ENCODE measurements at places on chromosomes 5 and 9. TPM values are rescaled to one million over a fixed set of nuclear protein-coding genes. Genes with fewer than 3 reads are reported as not detected.

The RAI14 gene
- total RNA-seq, result 59.8 TPM

The NMUR2 gene
- total RNA-seq, result 0.12 TPM

The MYMK gene
- total RNA-seq, result 2.8 TPM

The NLN gene
- total RNA-seq, result 19.9 TPM

The CER1 gene
- 1.1 TPM for total RNA-seq

The RBM22 gene
- 41.2 TPM for total RNA-seq

The LURAP1L gene
- total RNA-seq, result 32.5 TPM

The PCDHB6 gene
- total RNA-seq, result 2.2 TPM

The MARVELD2 gene
- 26.8 TPM for total RNA-seq

The NKD2 gene
- 36.5 TPM for total RNA-seq

The NIM1K gene
- total RNA-seq, result 0.70 TPM

The DDX41 gene
- 80.6 TPM for total RNA-seq

The LHX3 gene
- total RNA-seq, result not detected

The HTR4 gene
- 0.35 TPM for total RNA-seq

The ROR2 gene
- total RNA-seq, result 31.0 TPM

The PDE6A gene
- total RNA-seq, result 0.06 TPM

The PTGS1 gene
- total RNA-seq, result 9.6 TPM
